ENCODE measurements at places on chromosomes 12 and 14. TPM values are rescaled to one million over a fixed set of nuclear protein-coding genes. Genes with fewer than 3 reads are reported as not detected.

DNA sequence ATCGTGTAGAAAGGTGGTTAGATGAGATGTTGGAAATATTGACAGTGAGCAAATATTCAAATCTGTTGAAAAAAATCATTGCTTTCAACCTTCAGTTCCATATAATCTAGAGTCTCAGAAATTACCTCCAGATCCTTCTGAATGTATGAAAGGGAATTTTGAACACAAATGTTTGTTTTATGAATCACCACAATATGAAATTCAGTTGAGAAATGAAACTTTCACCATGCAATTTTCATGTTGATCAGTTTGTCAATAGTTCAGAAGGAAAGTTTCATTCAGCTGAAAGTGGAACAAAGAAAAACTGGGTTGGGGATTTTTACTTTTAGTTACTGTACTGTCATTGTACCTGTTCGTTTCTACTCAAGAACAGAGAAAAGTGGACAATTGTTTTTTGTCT lies 953.6 kb downstream of the SLC6A15 start:
- no peak for DNase-seq

- DNase-seq, result peak; percentile 80
These were observed 6.1 kb upstream of the FAIM2 start for GRCh38 chr12:49909826-49910225.

GRCh38 chr14:51014625-51015024 lies 70.3 kb upstream of the PYGL start:
- DNase-seq, result no peak

DNA sequence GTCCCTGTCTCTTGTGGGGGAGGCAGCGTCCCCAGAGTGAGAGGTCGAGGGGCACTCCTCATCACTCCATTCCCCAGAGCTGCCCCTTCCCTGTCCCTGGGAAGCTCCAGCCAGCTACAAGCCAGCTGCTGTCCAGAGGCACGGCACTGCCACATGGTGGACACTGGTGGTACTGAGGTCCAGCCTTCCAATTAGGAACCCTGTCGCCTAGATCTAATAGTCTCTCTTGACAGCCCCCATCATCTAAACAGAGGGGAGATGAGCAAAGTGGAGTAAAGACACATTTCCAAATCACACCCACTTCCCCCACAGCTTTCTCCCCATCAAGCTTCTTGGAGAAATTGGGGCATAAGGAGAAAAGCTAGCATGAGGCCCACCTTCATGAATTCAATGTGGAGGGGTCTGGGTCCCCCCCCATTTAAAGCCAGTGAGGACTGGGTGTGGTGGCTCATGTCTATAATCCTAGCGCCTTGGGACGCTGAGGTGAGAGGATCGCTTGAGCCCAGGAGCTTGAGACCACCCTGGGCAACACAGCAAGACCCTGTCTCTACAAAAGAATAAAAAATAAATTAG lies 2.1 kb upstream of the INHBE start:
- peak; percentile 76 for DNase-seq

- DNase-seq, result no peak
These were observed 3.0 kb upstream of the RBMS2 start for GRCh38 chr12:56518570-56518969.

- DNase-seq, result no peak
These were observed 112.6 kb downstream of the RIMBP2 start for GRCh38 chr12:130603396-130603965.

GRCh38 chr14:84686550-84686949 lies 843.4 kb upstream of the FLRT2 start:
- DNase-seq, result no peak

GRCh38 chr14:41609704-41610183 lies 3.1 kb downstream of the LRFN5 start:
- DNase-seq, result peak; percentile 80

- DNase-seq, result no peak
These were observed 6.1 kb downstream of the ATP2B1 start for GRCh38 chr12:89702503-89702902.

DNA sequence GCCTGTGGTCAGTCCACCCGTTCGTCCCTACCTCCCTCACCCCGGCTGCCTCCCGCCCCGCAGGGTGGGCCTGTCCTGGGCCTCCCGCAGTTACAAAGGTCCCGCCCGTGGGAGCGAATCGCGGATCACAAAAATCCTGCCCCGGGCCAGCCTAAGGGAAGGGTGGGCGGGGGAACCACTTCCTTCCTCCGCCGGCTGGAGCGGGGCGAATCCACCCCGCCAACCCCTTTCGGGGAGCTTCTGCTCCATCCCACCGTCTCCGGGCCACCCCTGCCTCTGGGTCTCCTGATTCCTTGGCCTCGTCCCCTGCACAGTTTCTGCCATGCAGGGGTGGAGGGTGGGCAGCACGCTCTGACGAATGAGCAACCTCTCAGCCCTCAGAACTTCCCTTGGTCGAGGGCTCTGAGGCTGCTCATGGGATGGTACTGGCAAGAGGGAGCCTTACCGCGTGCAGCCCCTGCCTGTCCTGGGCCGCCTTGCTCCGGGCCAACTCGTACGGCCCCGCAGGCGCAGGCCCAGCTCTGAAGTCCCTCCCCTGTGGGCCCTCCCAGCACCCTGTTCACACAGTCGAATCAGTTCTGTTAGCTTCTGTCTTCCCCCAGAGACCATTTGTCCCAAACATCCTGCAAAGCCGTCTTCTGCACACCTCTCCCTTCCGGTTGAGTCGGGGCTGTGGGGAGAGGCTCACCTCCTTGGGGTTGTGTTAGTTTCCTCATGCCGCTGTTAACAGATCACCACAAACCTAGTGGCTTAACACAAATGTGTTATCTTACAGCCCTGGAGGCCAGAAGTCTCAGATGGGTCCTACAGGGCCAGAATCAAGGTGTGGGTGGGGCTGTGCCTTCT lies 589 bp upstream of the HVCN1 start:
- DNase-seq, result peak; percentile 93

- no peak for DNase-seq
These were observed 123.0 kb downstream of the ESRRB start for GRCh38 chr14:76498976-76499375.

DNA sequence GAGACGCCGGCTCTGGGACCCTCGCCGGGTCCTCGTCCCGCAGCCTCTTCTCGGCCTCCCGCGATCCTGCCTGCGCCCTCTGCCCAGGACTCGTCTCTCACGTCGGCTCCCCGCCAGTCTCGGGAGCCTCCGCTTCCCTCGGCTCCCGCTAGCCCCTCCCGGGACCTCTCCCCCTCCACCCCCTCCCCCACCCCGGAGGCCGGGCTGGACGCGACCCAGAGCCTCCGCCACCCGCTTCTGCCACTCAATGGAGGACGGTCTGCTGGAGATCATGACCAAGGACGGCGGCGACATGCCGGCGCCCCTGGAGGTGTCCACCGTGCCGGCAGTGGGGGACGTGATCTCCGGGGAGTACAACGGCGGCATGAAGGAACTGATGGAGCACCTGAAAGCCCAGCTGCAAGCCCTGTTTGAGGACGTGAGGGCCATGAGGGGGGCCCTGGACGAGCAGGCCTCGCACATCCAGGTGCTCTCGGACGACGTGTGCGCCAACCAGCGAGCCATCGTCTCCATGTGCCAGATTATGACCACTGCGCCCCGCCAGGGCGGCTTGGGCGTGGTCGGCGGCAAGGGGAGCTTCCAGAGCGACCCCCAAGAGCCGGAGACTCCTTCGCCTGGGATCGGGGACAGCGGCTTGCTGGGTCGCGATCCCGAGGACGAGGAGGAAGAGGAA lies 568 bp downstream of the CCDC184 start:
- peak; percentile 78 for DNase-seq

The FAM181A gene
- total RNA-seq, result not detected

The KLRF2 gene
- not detected for total RNA-seq

The MYRFL gene
- total RNA-seq, result not detected

The FAM90A1 gene
- 2.6 TPM for total RNA-seq

The OR4E2 gene
- total RNA-seq, result not detected

The SVOP gene
- total RNA-seq, result under 0.01 TPM

Data from H7 (cell line).